ENCODE measurements at places on chromosomes 16 and 17.

DNA sequence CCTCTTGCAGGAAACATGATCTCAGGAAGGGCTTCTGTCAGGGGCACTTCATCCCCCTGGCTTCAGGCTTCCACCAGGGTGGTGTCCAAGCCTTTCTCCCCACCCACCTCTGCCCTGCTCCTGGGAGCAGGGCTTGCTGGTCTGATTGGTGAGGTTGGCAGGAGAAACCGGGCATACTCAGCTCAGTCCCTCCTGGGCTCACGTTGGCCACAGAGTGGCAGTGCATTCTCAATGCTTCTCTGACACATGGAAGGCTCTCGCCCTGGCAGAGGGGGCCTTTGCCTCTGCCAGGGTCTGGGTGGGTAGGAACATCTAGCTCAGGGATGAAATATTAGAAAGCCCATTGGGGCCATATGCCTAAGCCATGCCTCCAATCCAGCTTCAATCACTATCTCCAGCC is 142.8 kb downstream of the AXIN2 start:
- DNase-seq: no peak

GRCh38 chr17:4789701-4789950 is 862 bp downstream of the GLTPD2 start:
- DNase-seq: no peak

- peak; percentile 77 for DNase-seq
Observed at GRCh38 chr17:61416540-61417363, 17.1 kb downstream of the TBX2 start.

DNA sequence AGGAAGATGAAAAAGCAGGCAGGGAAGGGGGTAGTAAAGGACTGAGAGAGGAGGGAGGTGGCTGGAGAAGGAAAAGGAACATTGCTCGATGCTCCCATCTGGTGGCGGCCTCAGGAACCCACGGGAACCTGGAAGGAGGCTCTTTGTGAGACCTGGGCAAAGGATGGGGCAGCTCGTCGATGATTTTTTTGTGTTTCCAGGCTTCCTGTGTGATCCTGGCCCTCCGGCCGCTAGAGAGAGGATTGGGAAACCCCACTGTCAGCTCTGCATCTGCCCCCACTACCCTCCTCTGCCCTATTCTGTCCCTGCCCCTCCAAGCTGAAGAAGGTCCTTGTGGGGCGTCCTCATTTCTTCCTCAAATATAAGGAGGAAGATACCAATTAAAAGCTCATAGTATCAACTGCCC is 6.6 kb downstream of the WFIKKN2 start:
- peak; percentile 79 for DNase-seq

- DNase-seq: no peak
Observed at GRCh38 chr17:14396547-14396946, 95.7 kb downstream of the HS3ST3B1 start.

DNA sequence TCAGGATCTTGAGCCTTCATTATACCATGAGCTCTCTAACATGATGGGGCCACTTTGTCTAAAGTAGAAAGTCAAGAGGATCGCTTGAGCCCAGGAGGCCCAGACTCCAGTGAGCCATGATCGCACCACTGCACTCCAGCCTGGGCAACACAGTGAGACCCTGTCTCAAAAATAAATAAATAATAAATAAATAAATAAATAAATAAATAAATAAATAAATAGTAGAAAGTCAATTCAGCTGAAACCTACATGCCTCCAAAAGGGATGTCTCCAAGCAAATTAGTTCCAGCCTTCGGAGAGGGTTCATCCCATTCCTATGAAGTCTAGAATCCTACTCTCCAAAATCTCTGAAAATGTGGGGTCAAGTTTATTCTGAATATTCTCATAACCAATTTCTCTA is 26.0 kb downstream of the C17orf67 start:
- DNase-seq: no peak

- no peak for DNase-seq
Observed at GRCh38 chr17:64146418-64147109, 16.6 kb upstream of the ERN1 start.

DNA sequence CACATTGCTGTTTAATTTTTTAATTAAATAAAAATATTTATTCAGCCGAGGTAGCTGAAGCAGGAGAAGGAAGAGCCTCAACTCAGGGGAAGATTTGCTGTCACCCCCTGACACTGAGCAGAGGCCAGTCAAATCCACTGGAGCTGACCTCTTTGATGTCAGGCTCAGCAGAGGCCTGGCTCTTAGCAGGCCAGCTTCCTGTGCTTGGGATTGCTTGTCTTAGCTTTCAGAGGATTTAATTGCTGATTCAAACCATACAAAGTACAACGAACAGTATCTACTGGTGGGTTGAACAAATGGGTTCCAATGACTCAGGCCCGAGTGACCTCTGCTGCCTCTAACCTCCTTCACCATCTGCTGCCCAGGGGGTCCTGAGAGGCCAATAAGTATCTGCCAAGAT is 417.0 kb upstream of the HSBP1 start:
- no peak for DNase-seq

GRCh38 chr17:80750263-80750662 is 205.6 kb downstream of the RPTOR start:
- DNase-seq: no peak

DNA sequence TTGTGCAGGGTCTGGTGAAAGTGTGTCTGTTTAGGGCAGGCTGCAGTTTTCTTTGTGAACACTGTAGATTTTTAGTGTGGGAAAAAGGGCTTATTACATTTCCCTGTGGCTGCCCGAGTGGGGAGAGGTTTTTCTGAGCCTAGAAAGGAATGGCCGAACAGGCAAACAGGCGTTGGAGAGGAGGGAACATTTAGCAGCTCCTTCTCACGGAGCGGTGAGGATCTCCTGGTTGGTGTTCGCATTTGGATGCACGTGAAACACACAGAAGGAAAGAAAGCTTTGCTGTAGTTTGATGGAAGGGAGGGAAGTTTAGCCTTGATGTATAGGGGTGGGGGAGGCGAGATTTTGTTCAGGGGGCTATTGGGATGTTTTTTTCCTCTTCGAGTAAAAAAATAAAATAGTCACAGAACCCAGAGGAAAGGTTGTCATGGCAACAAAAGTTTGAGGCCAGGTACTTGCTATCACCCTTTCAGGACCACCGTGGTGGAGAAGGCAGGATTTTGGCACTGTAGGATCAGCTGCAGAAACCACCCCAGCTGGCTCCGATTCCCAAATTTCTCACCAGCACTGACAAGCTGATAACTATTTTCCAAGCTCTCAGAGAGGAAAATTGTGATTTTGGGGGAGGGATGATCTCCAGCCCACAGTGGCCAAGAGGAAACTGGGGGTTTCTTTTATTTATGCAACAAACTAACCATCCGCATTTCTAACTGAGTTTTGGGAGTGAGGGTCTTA is 3.5 kb downstream of the GSG1L start:
- no peak for DNase-seq

- DNase-seq: no peak
Observed at GRCh38 chr17:15263680-15264079, 1.4 kb downstream of the PMP22 start.

DNA sequence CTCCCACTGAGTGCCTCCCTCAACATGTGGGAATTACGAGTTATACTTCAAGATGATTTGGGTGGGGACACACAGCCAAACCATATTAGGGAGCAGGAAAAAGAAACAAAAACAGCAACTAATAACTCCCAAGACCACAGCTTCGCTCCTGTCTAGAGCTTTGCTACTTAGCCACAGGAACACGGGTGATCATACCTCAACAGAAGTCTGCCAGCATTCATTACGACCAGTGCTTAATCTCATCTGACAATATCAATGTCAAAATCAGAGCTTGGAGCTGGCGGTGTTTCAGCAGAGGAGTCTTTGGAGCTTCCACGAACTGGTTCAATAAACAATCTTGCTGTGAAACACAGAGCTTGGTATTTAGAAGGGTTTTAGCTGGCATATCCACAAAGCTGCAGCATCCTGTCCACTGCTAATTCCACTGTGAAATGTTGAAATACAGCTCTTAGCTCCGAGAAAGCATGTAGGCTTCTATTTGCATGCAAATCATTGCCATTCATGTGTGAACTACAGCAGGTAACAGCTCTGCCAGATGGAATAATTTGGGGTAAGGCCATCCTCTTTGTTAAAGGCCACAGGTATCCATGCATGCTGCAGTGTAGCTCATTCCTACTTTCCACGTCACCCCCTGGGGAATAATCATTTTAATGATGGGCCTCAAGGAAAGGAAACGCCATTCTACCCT is 128.4 kb upstream of the GOT2 start:
- DNase-seq: no peak

GRCh38 chr17:64787255-64787920 is 125.3 kb upstream of the SMURF2 start:
- no peak for DNase-seq

DNA sequence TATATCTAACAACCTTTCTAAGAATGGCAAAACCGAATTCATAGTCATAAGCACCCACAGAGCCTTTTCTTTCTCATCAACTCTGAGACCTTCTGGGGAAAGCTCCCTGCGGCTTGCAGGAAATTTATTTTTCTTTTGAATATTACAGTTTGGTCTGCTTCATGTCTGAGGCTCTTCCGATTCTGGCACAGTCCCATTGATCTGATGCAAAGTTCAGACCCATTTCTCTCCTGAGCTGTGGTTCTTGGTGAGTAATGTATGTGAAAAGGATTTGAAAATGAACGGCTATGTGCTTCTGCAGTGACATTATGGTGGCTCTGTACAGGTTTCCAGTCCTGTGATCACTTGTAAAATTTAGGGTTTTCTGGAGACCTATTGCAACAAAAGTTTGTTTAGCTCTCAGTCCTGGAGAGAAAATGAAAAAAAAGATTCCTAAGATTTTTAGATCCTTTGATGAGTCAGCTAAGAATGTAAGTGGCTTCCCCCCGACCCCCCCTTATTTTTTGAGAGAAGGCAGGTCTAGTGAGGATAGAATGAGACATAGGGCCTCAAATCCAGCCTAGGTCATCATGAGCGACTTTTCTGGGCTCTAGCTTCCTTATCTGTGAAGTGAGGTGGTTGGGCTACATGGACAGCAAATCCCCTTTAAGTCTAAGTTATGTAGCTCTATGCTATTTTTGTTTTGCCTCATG is 4.6 kb downstream of the GAN start:
- DNase-seq: no peak

- no peak for DNase-seq
Observed at GRCh38 chr16:586047-586644, 3.7 kb upstream of the RAB40C start.

DNA sequence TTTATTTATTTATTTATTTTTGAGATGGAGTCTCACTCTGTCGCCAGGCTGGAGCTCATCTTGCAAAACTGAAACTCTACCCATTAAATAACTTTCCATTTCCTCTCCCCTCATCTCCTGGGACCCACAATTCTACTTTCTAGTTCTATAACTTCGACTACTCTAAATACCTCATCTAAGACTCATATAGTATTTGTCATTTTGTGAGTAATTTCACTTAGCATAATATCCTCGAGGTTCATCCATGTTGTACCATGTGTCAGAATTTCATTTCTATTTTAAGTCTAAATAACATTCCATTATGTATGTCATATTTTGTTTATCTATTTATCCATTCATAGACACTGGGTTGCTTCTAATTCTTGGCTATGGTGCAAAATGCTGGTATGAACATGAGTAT is 5.1 kb upstream of the NT5M start:
- DNase-seq: no peak

- no peak for DNase-seq
Observed at GRCh38 chr17:37694734-37695133, 50.1 kb downstream of the HNF1B start.

- no peak for DNase-seq
Observed at GRCh38 chr17:17833658-17834357, 3.0 kb downstream of the SREBF1 start.

DNA sequence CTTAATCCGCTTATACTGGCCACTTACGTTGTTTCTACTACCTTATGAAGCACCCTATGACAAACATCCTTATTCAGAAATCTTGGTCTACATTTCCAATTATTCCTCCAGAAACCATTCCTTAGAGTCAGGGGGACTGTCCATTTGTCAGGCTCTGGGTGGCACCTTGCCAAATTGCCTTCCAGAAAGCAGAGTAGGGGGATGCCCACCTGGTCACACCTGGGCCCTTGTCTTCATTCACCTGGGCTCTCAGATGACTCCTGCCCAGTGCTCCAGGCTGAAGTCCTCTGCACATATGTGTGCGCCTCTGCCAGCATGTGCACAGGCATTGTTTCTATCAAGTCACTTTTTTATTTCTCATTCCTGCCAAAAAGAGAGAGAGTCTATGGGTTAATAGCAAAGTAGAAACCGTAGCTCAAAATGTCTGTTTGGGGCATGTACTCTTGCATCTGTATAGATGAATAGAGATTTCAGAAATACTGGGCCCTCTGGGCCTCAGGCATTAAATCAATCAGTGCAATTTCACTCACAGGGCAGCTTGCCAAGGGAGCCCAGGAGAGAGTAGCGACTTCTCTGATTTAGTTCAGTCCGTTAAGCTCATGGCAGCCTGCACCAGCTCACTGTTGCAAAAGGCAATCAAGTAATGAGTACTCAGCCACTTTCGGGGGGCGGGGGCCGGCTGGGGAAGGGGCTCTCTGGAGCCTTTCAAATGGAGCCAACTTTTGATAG is 104.7 kb downstream of the SOCS1 start:
- no peak for DNase-seq

GRCh38 chr17:41906465-41907184 is 12.1 kb downstream of the ACLY start:
- DNase-seq: no peak

- DNase-seq: peak; percentile 68
Observed at GRCh38 chr17:38322156-38322779, 21.5 kb downstream of the GPR179 start.

DNA sequence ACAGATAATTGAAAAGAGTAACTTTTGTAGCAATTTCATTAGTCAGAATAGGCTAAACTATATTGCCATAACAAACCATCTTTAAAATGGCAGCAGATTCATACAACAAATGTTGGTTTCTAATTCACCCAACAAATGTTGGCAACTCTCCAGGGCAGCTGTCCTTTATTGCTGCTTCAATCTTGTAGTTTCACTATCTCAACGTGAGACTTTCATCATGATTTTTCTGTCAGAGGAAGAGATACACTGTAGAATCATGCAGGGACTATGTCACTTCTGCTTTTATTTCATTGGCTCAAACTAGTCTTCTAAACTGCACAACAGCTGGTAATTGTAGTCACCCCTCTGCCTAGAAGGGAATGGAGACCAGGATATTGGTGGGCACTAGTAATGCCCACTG is 174.2 kb downstream of the TANC2 start:
- no peak for DNase-seq

DNA sequence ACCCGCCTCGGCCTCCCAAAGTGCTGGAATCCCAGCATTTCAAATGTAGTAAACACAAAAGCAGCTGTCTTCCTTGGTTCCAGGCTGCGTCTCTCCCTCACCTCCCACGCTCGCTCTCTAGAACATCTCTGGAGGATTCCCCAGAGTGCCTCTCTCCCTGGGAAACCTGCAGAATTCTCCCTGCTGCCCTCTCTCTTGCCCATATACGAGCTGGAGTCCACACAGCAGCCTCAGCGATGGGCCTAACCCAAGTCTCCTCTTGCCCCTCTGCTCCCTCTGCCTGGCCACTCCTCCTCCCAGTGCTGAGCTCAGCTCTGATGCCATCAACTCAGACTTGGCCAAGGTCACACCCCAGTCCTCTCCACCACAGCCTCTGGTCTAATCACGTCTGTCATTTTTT is 10.6 kb downstream of the GPRC5B start:
- no peak for DNase-seq

GRCh38 chr17:40551091-40551878 is 14.0 kb downstream of the CCR7 start:
- no peak for DNase-seq
